Kidney tubule cell (primary cell): ENCODE measurements at places on chromosomes 12 and 14.

DNA sequence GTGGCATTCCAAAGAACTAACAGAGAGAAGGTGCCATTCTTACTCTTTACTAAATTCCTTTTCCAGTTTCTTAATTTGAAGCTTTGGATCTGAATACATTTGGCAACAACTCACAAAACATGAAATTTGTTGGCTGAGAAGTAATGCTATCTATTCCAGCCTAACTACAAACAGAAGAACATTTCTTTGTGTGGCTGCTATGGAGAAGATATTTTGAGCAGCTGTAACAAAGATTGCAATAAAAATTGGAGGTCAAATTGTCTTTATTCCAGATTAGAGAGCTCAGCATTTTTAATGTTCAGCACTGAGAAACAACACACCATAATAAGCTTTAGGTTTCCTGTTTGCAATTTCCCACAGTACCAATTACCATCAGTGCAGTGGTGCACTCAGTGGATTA lies 835.8 kb upstream of the FLRT2 start:
- no peak for DNase-seq

DNA sequence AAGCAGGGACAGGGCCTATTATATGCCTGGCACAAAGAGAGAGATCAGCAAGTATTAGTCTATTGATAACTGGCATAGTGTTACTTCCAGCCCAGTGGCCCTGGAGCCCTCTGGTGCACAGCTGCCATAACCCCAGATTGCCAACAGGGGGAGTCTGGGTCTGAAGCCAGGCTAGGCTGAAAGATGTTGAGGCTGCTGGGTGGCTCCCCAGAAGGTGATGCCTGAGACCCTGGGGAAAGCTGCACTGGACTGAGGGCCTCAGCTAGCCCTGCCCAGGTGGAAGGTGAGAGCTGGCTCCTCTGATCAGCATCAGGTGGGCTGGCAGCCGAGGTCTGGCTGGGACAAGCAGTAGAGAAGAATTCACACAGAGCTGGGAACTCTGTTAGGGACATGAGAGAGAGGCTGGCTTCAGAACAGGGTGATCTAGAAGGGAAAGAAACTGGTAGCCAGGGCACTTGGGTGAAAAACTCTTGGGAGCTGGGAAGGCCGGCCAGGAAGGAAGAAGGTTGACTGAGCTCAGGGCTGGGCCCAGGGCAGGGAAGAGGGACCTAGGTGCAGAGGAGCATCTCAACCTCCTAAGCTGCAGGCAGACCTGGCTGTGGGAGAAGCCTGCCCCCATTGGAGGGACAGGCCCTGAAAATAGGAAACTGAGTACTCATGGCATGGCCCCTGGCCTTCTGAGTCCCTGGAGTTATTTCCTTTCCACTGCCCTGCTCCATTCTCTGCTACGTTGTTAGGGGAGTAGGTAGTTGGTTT lies 3.9 kb downstream of the GZMH start:
- peak; percentile 29 for DNase-seq

DNA sequence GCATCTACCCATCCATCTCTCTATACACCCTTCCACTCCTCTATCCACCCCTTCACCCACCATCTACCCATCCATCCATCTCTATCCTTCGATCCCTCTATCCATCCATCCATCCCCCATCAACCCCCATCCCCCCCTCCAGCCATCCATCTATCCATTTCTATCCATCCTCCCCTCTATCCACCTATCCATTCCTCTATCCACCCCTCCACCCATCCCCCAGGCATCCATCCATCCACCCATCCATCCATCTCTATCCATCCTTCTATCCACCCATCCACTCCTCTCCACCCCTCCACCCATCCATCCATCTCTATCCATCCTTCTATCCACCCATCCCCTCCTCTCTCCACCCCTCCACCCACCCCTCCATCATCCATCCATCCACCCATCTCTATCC lies 17.5 kb upstream of the GPR132 start:
- no peak for DNase-seq

- no peak for DNase-seq
Observed at GRCh38 chr14:51328772-51329353, 88.8 kb downstream of the TMX1 start.

- DNase-seq, result no peak
Observed at GRCh38 chr14:67766035-67766680, 50.2 kb downstream of the ZFYVE26 start.

DNA sequence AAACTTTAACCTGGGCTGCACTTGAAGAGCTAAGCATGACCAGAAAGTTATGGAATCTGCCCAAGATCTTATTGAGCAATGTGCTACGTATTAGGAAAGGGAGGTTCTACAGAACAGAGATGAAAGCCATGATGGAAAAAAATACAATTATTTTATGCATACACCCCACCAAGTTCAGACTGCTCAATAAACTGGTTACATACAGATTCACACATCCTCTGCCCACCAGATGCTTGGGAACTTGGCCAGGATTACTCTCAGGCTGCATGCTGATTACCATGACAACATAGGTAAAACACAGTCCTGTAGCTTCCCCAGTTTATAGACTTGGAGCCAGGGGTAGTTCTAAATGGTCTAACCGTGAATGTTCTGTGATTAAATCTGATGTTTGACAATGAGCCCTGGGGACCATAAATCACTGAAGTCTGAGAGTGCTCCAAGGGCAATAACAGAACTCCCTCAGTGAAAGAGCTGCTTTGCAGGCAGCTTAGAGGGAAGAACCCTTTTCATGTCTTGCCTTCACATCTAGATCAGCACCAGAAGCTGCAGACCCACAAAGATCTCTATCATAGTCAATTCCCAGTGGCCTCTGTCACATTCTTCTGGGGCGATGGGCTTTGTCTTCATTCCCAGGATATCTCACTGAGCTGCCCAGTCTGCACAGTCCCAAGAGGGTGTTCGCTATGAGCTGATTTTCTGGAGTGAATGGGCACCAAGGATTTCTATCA lies 232.2 kb downstream of the EMP1 start:
- DNase-seq, result no peak

DNA sequence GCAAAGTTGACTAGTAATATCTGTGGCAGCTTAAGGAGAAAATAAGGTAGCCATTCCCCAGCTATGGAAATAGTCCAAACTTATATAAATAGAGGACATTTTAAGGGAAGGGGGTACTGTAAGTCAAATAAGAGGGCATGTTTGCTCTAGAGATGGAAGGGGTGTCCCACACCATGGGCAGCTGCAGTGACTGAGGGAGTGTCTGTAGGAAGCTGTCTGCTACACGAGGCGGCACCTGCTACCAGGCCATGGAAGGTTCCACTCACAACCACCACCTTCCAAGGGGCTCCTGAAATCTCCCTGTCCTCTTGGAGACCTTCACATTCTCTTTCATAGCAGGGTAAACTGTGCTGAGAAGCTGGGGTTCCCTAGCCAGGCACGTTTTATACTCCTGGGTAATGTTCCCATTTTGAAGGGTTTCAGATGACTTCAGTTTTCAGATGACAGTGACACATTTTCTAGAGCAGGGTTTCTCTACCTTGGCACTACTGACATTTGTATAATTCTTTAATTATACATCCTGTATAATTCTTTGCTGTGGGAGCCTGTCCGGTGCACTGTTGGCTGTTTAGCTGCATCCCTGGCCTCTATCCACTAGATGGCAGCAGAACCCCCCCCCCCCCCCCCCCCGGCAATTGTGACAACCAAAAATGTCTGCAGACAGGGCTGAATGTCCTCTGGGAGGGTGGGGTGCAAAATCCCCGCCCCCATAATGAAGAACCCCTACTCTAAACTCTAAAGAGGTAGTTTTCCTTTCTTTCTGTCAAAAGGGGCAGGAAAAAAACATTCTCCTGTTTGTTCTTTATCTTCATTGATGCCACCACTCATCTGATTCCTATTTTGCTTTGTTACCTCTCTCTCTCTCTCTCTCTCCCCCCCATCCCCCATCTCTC lies 11.6 kb upstream of the SMCO2 start:
- DNase-seq, result peak; percentile 26

GRCh38 chr14:102821252-102821651 lies 44.0 kb downstream of the TRAF3 start:
- DNase-seq, result no peak

DNA sequence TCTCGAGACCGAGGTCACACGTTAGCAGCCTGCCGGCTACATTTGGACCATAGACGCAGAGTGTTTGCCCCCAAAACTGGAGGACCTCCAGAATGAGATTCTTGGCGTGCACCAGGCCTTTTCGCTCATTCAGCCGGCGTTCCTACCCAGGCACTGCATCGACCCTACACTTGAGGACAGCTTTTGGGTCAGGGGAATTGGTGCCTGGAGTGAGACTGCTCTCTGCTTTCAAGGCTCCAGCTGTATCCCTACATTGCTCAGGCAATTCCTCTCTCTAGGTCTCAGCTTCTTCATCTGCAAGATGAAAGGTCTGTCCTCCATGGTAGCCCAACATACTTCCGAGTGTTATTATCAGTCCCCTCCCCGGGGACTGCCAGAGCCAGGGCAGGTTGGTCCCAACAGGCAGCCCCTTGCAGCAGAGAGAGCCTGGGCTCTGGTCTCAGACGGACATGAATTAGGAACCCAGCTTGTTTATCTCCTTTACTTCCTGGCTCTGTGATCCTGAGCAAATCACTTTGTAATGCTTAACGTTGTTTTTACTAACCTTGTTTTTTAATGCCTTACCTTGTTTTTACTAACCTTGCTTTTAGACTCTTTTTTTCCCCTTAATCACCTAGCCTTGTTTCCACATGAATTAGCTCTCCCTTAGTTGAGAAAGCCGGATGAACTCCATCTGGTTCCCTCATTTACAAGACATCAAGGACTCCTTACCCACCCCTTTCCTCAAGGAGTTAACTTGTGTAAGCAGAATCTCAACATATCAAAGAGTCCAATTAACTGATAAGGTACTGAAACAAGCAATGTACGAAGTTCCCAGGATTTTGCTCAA lies 892 bp downstream of the TCHP start:
- DNase-seq, result no peak

DNA sequence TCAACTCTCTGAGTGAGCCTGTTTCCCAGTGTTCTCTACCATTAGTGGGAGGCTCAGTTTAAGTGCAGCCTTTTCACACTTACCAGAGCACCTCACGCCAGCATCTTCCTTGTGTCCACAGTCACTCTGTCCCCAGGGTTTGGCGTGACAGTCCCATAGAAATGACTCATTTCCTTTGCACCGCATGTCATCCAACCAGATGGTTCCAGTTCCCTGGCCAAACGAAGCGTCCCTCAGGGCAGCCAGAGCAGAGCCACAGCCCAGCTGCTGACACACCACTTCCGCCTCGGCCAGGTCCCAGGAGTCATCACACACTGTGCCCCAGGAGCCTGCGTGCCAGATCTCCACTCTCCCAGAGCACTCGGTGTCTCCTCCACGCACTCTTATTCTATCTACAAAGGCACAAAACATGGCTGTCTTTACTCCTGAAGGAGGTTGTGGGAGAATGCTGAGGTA lies 65.4 kb downstream of the ACSM4 start:
- peak; percentile 22 for DNase-seq

DNA sequence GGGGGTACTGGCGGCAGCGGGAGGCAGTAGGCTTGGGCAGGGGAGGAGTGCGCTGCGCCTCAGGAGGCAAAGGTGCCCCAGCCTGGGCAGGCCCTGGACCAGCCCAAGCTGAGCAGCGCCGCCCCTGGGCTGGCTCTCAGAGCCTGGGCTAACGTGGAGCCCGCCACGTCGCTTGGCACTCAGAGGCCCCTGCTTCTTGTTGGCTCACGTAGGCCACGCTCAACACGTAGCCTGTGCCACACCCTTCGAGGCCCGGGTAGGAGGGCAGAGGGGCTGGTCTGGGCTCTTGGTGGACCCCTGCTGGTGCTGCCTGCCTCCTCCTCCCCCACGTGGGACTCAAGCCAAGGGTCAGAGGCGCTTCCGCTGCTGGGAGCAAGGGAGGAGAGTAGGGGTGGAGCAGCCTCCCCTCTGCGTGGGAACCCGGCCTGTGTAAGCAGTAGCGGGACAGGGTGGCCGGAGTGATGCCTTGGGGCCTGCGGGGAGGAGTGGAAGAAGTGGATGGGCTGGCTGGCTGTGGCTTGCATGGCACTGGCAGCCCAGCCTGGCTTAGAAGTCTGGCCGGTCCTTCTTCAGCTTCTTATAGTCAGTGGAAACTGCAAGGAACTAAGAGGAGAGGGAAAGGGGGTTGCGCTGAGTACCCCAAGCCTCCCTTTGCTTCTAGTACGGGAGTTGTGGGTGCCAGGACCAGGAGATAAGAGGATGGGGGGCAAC lies 5.7 kb downstream of the SHMT2 start:
- DNase-seq, result no peak

DNA sequence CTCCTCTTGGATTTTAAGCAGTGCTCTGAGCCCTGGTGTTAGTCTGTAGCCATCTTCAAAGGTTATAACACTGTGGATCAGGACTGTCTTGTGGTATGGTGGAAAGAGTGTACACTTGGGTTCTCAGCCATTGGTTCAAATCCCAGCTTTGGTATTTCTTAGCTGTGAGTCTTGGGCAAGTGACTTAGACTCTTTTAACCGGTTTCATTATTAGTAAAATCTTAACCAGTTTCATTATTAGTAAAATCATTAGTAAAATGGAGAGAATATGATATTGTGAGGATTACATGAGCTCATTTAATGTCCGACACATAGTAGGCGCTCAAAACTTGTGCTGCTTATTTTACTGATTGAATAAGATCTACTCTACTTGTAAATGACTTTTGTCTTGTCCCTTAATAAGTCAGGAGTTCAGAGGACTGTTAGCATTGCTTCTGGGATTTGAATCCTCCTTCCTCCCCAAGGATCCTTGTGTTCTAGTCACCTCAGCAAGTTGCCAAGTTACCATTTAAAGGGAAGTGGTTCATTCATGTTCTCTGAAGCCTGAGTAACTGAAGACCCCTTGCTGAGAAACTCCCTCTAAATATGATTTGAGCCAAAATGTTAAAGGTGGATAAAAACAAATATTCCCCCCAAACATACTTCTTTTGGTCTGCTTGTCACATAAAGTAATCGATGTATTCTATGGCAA lies 12.4 kb downstream of the TTLL5 start:
- DNase-seq, result no peak

GRCh38 chr12:116892349-116893140 lies 11.3 kb upstream of the HRK start:
- DNase-seq, result peak; percentile 17

DNA sequence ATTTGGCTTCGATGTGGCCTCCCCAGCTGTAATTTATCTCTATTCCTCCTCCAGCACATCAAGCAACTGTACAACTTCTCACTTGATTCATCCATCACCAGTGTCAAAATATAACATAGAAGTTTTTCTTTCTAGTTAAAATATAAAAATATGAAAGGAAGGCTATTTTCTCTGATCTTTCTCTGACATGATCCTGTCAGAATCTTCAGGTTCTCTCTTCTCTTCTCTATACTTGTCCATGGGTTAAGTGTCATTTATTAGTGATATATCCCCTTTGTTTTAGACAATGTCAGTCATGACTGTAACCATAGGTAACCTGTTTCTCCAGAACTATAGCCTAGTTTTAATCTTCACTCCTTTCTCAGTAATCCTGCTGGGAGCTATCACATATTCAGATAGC lies 132.5 kb upstream of the G2E3 start:
- DNase-seq, result no peak

DNA sequence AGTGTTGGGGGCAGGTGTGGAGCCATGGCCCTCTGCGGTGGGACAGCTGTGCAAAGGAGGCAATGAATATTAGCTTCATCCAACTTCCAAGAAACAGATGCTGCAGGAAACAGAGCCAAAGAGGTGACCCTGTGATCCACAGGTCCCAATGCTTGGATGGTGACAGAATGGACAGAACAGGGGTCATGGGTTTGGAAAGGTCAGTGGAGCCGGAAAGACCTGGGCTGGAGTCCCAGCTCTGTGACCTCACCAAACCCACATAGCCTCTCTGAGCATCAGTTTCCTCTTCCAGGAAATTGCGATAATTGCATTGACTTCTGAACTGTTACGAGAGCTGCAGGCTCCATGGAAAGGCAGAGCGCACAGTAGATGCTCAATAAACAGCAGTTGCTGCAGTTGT lies 110.2 kb upstream of the GSC start:
- DNase-seq, result no peak
